NCI-H2081 treated with DMSO at 0.1 percent for 48 hours (cell line): ENCODE measurements at places on chromosomes 7 and 10.
A peak's percentile ranks its signal among the peaks of the same experiment; 100 is the strongest.

GRCh38 chr10:68082872-68083271 is 7.8 kb upstream of the HERC4 start:
- DNase-seq = no peak

DNA sequence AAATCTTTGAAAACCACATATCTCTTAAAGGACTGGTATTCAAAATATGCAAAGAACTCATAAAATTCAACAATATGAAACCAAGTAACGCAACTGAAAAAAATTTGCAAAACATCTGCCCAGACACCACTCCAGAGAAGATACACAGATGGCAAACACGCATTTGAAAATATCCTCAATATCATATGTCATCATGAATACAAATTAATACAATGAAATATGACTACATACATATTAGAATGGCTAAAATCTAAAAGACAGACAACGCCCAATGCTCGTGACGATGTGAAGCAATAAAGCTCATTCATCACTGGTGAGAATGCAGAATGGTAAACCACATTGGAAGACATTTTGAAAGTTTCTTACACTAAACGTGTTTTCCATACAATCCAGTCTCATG is 770.1 kb upstream of the CELF2 start:
- DNase-seq = no peak

- peak; percentile 9 for DNase-seq
Observed at GRCh38 chr10:70052462-70053217, at the start of gene MACROH2A2. TSS of gene MACROH2A2 (plus strand) at chr10:70052846. CDS start at chr10:70075659, 22,813 bp downstream.

DNA sequence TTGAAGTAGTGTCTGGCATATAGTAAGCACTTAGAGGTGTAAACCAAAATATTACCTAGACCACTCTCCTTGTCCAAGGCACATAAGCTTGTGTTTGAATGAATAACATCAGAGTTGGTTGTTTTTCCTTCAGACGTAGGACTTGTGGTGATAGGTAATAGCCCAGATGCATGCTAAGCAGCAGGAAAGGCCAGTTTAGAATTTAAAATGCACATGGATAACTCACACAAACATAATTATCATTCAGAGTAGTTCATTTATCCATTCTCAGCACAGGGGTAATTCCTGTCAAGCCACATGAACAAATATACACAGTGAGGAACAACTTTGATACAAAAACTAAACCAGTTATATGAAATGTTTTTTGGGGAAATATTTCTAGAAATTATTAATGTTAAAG is 181.0 kb upstream of the HPS1 start:
- DNase-seq = no peak

DNA sequence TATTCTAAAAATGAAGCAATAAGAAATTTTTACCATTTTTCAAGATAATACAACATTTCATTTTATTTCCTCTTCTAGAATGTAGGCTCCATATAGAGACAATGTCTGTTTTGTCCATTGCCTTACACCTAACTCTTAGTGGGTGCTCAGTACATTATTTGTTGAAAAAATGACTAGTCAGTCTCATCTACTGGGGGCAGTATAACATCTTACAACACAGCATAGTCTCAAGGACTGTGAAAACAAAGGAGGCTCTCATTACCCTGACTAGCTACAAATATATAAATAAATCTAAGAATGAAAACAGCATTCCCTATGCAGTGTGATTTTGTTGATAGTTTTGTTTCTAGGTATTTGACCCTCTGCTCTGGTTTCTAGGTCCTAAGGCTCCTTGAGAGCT is 11.6 kb downstream of the CRPPA start:
- no peak for DNase-seq

- peak; percentile 44 for DNase-seq
Observed at GRCh38 chr7:73623798-73624668, at the start of gene MLXIPL. TSS of gene MLXIPL (minus strand) at chr7:73624522. CDS start at chr7:73624492, 30 bp downstream.

DNA sequence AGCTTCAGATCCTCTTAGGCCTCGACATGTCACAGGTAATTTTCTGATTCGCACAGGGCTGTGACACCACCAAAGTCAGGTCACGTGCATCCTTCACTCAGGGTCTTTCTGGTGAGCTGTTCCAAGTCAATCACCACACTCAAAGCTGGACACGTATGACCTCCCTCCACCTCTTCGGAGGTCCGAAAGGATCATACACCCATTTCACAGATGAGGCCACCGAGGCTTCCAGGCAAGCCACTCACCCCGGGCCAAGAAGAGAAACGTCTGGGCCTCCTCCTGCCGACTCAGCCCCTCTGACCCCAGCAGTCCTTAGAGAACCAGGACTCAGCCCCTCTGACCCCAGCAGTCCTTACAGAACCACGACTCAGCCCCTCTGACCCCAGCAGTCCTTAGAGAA is 74.6 kb downstream of the FOXL3 start:
- DNase-seq = no peak

- DNase-seq = no peak
Observed at GRCh38 chr10:62442894-62443669, 68.9 kb downstream of the ZNF365 start.

- DNase-seq = peak; percentile 1
Observed at GRCh38 chr10:71302874-71303568, 16.0 kb upstream of the SLC29A3 start.

- DNase-seq = no peak
Observed at GRCh38 chr10:31605861-31606525, 287.0 kb downstream of the ZEB1 start.

DNA sequence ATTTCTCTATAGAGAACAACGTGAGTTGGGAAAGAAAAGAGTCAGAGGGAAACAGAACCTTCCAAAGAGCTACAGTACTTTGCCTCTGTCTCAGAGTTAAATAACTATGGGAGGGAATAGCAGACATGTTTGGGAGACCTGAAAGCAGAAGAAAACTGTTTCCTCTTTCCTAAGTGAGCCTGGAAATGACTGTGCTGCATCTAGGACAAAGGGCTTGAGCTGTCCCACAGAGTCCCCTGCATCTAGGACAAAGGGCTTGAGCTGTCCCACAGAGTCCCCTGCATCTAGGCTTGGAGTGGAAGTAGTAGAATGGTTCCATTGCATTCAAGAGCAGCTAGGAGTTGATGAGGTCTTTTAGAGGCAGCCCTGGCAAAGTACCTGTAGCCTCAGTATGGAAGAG is 149.7 kb downstream of the DKK1 start:
- DNase-seq = no peak
